ENCODE measurements at places on chromosomes 5 and 9.

DNA sequence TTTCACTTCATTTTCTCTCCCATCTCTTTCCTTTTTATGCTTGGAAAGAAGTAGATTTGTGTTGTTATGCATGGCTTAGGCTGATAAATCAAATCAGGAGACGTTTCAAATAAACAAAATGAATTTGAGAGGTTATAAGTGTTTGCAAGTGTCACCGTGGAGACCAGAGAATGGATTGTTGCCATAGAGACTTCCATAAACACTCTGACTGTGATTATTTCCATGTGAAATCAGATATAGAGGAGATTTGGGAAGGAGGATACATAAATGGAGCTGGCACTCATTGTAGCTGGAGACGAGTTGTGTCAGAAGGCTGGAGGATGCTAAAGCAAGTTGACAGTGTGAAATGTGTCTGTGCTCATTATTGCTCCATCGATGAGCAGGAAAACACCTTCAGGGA, 84.2 kb upstream of the PCSK1 start:
- no peak for DNase-seq

- no peak for DNase-seq
Measured at GRCh38 chr9:73174330-73174980, 22.8 kb downstream of the ANXA1 start.

DNA sequence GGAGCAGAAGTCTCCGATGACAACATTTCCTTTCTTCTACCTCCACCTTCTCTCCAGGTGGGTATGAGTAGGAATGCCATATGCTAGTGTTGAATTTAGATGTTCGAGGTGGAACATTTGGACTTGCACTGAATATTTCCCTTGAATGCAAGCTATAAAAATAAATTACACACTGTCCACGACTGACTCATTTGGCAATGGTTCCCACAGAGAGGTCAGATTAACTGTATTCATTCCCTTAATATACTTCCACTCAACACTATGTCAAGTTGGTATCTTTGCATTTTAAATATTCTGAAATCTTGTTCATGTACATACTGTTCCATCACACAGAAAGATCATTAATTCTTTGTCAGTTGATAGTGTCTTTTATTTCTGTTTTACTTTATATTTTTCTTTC, 222.6 kb upstream of the PIK3R1 start:
- no peak for DNase-seq

GRCh38 chr5:75992753-75993152, 90.4 kb upstream of the SV2C start:
- no peak for DNase-seq

DNA sequence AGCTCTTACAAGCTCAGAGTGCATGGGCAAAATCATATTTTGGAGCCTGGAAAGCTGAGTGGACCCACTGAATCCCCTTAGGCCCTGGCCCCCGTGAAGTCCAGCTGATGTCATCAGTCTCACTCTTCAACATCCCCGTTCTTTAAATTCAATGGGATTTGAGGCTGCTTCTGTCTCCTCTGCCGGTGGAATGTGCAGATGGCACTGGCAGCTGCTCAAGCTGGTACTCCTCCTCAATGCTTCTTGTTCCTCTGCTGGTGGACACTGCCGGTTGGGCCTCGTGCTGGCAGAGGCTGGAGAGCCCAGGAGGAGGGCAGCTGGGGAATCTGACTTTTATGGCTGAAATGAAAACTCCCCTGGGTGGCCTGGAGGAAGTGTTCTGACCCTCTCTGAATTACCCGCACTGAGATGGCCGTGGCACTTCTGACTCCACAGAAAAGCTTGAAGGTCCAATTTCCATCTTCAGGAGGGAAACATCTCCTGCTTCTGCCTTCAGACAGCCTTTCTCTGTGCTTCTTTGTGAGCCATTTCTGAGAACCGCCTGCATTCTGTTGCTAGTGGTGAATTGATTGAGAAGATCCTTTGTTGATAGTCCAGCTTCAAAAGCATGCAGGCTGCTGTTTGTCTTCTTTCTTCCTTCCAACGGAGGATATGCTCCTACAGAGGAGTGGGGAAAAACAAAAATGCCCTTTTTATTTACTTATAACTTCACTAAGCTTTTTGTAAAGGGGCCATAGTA, 298.9 kb downstream of the TMEM38B start:
- DNase-seq, result no peak

- no peak for DNase-seq
Measured at GRCh38 chr9:93087971-93088655, 7.9 kb upstream of the CARD19 start.

Measured in effector memory CD4-positive, alpha-beta T cell (primary cell).